ENCODE measurements at places on chromosomes 16 and 17.

GRCh38 chr17:29621751-29622194, 939 bp downstream of the CORO6 start:
- DNase-seq: no peak

DNA sequence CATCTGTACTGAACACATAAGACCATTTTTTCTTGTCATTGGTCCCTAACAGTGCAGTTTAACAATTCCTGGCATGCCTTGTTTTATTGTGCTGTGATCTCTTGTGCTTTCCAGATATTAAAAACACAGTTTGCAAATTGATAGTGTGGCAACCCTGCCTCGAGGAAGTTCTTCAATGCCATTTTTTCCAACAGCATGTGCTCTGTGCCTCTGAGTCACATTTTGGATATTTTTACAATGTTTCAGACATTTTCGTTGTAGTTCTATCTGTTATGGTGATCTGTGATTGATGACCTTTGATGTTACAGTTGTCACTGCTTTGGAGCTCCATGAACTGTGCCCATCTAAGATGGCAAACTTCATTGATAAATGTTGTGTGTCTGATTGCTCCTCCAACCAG, 66.2 kb downstream of the GOSR1 start:
- no peak for DNase-seq

DNA sequence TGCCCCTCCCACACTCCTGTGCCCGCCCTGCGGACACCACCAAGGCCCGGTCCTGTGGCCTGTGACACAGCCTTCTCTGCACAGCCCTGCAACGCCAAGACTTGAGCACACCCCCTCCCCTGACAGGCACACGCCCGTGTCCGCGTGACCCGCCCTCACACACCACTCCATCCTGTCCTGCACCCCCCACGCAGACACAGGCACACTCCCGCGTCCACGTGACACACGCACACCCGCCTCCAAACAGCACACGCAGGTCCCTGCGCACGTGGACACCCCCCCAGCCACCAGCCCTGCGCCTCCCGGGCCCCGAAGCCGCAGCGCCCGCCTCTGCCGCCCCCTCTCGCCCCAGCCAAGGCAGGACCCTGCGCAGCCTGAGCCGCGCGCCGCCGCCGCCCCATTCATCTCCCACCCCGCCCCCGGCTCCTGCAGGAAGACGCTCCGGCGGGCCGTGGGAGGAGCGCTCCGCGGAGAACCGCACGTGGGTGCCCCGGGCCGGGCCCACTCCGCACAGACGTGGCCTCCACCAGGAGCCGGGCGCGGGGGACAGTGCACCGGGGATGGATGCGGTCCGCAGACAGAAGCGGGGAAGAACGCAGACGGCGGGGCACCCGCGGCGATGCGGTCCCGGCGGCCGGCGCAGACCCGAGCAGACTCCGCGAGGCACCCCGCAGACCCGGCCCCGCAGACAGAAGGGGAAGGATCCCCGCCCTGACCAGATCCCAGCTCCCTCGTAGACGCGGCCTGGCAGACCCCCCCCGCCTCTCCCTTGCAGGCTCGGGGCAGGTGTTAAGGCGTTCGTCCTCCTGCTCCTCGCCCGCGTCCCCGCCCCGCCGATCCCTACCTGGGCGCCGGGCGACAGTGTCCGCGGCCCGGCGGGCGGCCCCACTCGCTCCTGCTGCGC, 506 bp downstream of the CAMKK1 start:
- DNase-seq: peak; percentile 48

- no peak for DNase-seq
Measured at GRCh38 chr17:61317779-61318178, 81.9 kb upstream of the TBX2 start.

DNA sequence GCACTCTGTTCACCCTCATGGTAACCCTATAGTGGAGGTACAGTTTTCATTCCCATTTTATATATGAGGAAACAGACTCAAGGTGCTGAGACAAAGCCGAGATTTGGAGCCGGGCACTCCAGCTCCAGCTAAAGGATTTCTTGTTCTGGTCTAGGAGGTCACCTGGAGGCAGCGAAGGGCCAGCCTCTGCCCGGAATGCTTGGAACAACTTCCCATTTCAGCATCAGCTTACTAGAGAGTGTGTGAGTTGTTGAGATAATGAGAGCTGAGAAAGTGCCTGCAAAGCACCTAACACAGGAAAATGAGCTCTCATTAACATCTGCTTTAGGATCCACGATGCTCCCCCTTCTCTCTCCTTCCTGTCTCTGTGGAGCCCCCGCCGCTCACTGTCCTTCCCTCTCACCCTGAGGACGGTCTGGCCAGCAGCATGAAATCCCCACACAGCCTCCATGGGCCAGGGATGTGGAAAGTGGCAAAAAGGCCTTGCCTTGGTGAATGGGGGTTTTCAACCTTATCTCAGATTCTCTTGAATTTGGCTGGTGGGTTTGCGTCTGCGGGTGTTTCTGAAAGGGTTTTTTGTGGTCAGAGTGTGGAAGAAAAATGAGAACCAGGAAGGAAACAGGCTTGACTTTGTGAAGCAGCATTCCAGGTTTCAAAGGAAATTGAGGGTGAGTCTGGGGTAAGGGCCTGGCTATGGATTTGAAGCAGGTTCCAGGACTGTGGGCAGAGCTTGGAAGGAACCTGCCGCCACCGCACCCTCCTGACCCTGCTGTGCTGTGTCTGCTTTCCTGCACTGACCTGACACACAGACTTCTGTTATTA, 178.7 kb downstream of the FOXL1 start:
- no peak for DNase-seq

DNA sequence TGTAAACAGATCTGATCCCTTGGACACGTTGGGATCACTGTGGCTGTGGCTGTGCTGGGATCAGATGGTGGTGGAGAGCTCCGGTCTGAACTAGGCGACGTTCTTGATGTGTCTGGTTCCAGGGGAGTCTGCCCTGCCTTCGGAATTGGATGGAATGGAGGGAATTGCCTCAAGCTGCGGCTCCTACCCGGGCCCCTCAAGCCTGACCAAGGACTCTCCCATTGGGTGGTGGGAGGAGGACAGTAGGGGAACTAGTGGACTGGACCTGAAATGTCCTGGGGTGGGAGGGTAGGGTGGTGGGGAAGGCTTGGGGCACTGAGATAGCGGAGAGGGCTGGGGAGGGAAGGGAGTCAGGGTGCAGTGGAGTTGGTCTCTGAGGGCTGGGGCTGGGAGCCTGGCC, 3.2 kb upstream of the UBALD1 start:
- no peak for DNase-seq

- DNase-seq: no peak
Measured at GRCh38 chr16:47886631-47887415, 269.0 kb downstream of the ABCC12 start.

GRCh38 chr17:31688701-31689100, 170.3 kb downstream of the COPRS start:
- DNase-seq: no peak
